Stimulated activated CD4-positive, alpha-beta T cell treated with anti-CD3 and anti-CD28 coated beads, Interleukin-15, amount 100 ng/mL, for 1 hour (primary cell): ENCODE measurements at places on chromosomes 16 and 17.

DNA sequence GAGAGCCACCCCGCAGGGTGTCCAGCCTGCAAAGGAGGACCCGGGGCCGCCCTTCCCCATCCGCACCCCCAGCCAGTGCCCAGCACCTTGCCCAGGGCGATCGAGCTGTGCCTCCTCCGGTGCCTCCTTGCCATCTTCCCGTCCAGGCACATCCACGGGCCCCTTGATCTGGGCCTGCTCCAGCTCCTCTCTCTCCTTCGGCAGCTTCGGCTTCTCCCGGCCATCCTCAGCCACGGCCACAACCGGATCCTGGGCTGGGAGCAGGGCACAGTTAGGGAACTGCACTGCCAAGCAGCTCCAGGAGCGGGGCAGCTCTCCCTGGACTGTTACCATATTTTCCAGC, 13.8 kb downstream of the NDUFAF8 start:
- DNase-seq = no peak

DNA sequence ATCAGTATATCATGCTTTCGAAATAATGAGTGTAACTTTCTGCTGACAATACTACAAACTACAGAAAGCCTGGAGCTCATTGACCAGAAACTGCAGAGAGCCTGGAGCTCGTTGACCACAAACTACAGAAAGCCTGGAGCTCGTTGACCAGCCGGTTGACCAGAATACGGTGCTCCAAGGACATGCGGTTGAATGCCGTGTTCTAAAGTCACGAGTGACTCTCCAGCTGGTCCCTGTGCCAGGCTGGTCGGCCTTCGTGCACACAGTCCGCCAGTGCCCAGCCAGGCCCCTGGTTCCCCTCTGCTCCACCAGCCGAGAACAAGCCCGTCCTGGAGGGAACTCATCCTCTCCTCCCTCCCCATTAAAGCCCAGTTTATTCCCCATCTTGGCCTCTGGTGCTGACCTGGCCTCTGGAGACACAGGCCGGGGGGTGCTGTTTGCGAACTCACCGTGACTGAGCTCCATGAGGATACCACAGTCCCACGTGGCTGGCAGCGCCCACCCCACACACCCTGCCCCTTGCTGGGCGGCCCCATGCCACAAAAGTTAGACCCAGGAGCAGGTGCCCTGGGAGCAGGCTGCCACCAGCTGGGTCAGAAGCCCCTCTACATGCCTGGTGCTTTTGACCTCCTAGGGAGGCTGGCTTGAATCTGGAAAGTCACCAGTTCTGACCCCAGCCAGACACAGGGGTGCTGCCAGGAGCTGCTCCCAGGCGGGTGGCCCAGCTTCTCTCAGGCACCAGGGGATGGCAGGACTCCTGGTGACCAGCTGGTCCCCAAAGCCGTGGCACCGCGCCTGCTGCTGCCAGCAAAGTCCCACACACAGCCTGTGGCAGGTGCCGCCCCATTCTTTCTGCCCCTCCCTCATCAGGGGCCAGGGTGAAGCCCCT, 15.5 kb upstream of the CDH15 start:
- DNase-seq = no peak

DNA sequence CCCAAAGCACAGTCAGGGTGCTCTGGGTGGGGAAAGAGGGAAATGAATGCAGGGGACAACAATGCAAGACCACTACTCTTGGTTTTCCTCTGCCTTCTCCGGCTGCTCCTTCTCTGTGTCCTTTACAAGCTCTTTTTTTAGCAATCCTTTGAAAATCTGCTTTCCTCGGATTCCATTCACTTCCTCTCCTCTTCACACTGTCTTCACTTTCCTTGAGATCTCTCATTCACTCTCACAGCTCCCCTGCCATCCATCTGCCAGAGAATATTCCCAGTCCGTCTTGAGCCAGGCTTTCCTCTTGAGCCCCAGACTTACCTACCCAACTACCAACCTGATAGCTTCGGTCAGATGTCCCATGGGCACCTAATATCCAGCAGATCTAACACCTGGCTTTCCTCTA, 11.0 kb upstream of the SPOP start:
- DNase-seq = no peak

DNA sequence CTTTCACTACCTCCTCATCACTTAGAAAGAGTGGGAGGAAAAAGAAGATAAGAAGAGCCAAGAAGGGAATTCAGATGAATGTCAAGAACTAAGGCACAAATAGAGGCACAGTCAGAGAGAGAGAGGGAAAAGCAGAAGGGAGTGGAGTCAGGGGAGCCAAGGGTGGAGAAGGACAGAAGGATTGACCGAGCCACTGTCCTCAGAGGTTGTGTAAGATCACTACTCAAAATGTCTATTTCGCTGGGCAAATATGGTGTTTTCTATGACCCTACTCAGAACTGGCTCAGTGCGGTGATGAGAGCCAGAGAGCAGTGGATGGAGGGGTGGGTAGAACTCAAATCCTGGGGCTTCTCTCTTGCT, 139.2 kb upstream of the HS3ST2 start:
- no peak for DNase-seq

DNA sequence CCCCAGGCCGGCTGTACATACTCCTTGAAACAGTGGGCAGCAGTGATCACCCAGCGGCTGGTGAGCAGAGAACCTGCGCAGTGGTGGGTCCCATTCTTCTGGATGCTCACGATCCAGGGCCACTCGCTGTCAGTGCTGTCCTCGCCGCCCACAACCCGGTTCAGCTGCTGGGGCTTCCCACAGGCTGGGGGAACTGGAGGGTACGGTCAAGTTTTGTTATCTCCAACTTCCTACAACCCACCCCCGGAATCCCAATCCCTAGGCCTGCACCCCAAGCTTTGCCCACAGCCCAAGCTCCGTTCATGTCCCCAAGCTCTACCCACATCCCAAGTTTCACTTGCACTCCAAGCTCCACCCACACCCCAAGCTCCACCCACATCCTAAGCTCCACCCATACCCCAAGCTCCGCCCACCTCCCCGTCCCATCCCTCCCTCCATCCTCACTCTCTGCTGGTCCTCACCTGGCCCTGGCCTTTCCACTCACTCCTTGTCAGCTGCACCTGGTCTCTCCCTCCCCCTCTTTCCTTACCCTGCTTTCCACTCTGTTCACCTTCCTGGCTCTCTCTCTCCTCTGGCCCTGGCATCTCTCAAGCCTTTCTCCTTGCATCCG, 1.8 kb downstream of the PRSS22 start:
- no peak for DNase-seq

GRCh38 chr16:57016301-57016700, 26.9 kb downstream of the NLRC5 start:
- DNase-seq = no peak

DNA sequence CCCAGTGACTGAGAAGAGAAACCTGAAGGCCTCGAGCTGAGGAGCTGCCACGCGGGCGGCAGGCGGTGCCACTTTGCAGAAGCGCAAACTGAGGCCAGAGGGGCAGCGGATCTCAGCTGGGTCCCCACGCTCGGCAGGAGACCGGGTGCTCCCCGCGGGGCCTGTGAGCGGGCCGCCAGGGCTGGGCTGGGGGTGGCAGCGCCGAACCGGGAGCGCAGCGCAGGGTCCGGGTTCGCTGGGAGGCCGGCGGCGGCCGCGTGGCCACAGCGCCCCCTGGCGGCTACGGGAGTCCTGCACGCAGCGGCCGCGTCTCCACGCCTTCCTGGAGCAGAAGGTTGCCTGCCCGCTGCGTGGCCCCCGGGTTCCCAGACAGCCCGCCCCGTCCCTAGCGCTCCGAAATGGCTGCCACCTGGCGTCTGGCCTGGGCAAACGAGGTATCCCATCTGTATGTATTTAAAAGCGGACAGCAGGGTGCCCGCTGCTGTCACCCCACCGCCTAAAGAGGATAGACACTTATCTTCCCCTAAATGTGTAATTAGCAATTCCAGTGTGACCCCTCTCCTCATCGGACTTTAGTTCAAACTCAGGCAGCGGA, 96.1 kb upstream of the CDH5 start:
- peak; percentile 52 for DNase-seq
